ENCODE measurements at places on chromosomes 2 and 18.

GRCh38 chr2:98731894-98732349 lies 990 bp upstream of the MGAT4A start:
- no peak for DNase-seq

- no peak for DNase-seq
Observed at GRCh38 chr18:79917169-79917852, 34.1 kb downstream of the SLC66A2 start.

DNA sequence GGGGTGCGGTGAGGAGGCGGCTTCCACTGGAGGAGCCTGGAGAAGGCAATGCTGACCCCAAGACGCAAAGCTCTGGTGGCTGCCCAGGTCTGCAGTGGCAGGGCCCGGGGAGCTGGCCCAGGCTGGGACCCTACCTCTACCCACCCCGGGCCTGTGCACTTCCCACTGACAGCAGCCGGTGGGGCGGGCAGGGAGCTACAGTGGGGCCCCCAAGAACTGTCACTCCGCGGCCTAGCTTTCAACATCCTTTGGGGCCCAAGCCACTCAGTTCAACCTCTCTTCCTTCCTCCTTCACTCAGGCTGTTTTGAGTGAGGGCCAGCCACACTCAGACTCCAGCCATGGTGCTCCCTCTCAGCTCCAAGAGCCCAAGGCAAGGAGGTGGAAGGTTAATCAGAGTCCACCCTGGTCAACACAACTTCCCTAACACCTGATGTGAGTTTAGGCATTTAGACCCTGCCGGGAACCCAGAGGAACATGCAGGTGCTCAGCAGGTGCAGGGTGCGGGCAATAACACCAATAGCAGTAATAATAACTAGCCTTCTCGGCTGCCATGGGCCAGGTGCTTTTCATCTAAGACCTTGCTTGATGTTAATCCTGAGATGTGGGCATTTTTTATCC lies 93.6 kb downstream of the ZFP36L2 start:
- DNase-seq, result no peak

GRCh38 chr2:114688241-114688640 lies 245.8 kb downstream of the DPP10 start:
- no peak for DNase-seq

GRCh38 chr18:49241852-49242251 lies 218.6 kb downstream of the DYM start:
- DNase-seq, result no peak

- DNase-seq, result no peak
Observed at GRCh38 chr18:46649071-46649862, 7.8 kb downstream of the LOXHD1 start.

DNA sequence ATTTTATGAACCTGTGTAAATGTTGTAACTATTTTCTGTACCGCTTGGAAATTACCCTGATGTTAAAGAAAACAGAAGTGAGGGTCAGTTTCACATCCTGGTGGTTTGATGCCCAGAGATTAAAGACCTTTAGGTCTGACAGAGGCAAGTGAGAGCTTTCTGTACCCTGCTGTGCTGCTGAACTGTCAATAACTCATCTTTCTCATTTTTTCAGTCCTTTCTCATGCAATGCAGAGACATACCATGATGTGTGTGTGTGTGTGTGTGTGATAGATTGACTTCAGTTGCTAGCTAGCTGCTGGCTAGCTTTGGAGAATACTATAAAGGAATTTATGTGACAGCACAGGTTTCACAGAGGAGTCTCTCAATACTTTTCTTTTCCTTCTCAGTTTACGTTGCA lies 2025.6 kb upstream of the LRRTM1 start:
- DNase-seq, result no peak

DNA sequence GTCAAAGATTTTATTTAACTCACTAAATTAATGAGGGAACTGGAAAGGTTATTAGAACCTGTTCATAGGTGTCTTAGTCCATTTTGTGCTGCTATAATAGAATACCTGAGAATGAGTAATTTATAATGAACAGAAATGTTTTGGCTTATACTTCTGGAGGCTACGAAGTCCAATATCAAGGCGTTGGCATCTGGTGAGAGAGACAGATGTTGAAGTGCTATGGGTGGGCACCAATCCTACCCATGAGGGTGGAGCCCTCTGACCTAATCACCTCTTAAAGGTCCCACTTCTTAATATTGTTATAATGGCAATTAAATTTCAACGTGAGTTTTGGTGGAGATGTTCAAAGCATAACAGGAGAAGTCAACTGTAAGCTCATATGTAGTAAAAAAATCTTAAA lies 5.1 kb downstream of the RPIA start:
- DNase-seq, result no peak

DNA sequence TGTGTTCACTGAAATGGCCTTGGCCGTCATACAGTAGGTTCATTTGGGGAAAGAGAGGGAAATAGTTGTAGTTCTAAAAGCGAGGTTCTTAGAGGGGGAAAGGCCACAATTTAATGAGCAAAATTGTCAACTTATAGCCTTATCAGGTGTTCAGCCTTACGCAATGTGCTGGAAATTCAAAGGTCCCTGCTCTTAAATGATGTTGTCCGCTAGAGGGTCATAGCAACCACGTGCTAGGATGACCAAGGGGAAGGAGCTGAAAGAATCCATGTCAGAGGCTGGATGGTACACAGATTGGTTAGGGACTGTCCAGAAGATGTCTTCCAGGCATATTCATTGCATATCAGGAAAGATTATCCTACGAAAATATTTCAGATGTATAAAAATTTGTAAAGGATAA lies 282.3 kb upstream of the MEX3C start:
- no peak for DNase-seq

GRCh38 chr18:40904295-40904694 lies 1050.7 kb upstream of the PIK3C3 start:
- no peak for DNase-seq

- no peak for DNase-seq
Observed at GRCh38 chr18:79136742-79137141, 67.5 kb downstream of the ATP9B start.
